ENCODE measurements at places on chromosomes 16 and 17. TPM values are rescaled to one million over a fixed set of nuclear protein-coding genes. Genes with fewer than 3 reads are reported as not detected.

- no peak for DNase-seq
Measured at GRCh38 chr16:68179855-68180254, 56.1 kb downstream of the ESRP2 start.

DNA sequence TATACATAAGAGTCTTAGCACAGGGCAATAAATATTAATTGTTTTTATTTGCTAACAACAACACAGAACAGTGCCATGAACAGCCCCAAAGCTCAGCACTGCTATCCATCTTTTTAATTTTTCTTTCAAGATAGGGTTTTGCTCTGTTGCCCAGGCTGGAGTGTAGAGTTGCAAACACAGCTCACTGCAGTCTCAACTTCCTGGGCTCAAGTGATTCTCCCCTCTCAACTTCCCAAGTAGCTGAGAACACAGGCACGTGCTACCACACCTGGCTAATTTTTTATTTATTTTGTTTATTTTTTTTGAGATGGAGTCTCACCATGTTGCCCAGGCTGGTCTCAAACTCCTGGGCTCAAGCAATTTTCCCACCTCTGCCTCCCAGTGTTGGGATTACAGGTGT is 47.6 kb upstream of the AKAP1 start:
- no peak for DNase-seq

DNA sequence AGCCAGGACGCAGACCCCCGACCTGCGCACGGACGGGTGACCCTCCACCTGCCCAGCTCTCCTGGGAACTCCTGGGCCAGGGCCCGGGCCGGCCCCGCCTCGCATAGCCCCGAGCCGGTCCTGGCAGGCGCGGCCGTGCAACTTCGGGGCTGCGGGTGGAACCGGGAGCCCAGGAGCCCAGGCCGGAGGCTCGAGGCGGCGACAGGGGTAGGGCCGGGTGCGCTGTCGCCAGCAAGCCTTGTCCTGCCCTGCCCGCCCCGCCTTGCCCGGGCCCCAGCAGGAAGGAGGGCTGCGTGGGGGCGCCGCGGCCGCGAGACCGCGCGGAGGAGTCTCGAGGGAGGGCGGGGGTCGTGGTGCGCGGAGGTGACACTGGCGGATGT is 408 bp downstream of the LMF1 start:
- DNase-seq, result no peak

- no peak for DNase-seq
Measured at GRCh38 chr16:53766304-53767016, 62.5 kb downstream of the FTO start.

GRCh38 chr17:59492091-59492451 is 73.3 kb upstream of the DHX40 start:
- DNase-seq, result no peak

- no peak for DNase-seq
Measured at GRCh38 chr16:4640572-4641305, 16.1 kb downstream of the MGRN1 start.

DNA sequence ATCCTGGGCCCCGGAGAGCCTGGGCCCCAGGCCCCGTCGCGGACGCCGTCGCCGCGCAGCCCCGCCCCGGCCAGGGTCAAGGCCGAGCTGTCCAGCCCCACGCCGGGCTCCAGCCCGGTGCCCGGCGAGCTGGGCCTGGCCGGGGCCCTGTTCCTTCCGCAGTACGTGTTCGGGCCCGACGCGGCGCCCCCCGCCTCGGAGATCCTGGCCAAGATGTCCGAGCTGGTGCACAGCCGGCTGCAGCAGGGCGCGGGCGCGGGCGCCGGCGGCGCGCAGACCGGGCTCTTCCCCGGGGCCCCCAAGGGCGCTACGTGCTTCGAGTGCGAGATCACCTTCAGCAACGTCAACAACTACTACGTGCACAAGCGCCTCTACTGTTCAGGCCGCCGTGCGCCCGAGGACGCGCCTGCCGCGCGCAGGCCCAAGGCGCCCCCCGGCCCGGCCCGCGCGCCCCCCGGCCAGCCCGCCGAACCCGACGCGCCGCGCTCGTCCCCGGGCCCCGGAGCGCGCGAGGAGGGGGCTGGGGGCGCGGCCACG is 36.8 kb upstream of the ZC3H18 start:
- peak; percentile 73 for DNase-seq

- DNase-seq, result no peak
Measured at GRCh38 chr16:65294165-65294564, 172.3 kb upstream of the CDH11 start.

DNA sequence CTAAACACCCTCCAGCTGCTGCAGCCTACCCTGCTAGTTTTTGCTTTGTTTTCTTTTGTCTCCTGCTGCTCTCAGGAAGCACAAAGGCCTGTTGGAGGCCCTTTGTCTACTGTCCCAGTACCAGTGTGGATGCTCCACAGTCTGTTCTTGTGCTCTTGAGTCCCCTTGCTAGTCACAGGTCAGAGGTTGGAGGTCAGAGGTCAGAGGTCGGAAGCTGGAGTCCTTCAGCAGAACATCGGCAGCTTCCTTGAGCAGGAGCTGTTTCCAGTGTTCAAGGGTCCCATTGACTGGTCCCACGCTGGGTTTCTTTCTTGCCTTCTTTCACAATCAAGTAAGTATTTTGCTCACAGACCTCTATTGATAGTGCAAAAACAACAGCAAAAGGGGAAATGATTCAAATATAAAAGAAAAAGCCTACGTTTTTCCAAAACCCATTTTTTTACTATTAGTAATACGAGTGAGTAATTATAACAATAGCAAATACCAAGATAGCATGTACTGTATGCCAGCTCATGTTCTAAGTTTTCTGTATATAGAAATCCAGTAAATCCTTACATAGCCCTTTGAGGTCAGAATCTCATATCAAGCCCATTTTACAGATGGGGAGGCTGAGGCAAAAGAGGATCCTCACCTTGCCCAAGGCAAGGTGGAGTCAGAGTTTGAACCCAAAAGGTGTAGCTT is 10.9 kb upstream of the IL34 start:
- DNase-seq, result no peak

IRF8 gene
- 12.2 TPM for total RNA-seq

DNA sequence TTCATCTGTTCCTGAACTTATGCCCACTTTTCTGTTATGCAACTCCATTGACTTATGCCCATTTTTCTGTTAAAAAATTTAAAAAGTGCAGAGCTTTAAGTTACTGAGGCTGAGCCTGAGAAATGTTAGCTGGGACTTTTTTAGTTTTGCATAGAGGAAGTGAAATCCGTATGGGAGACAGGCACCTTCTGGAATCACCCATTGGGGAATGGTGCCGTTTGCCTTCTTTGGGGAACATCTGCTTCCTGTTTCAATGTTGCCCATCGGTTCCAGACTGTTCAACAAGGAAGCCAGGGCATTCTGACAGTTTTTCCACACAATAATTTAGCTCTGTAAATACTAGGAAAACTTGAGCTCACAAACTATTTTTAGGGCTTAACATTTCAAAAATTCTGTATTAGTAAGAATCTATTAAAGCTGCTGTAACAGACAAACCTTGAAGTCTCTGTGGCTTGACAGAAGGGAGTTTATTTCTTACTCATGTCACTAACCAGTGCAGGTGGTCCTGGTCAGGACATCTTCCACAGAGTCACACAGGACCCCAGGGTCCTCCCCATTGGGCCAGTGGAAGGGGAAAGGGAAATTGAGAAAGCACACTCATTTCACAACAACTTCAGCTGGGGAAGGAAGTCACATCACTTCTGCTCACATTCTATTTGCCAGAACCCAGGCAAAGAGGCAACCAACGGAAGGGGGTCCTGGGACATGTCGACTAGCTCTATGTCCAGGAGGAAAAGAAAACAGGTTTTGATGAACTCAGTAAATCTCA is 17.2 kb downstream of the PRKCB start:
- no peak for DNase-seq

Data from tongue (tissue), 3 donors.